ENCODE measurements at places on chromosomes 6 and 20.

- DNase-seq, result no peak
Measured at GRCh38 chr6:8657522-8657921, 222.2 kb upstream of the SLC35B3 start.

GRCh38 chr20:50713657-50714101 is 17.7 kb upstream of the PARD6B start:
- no peak for DNase-seq

DNA sequence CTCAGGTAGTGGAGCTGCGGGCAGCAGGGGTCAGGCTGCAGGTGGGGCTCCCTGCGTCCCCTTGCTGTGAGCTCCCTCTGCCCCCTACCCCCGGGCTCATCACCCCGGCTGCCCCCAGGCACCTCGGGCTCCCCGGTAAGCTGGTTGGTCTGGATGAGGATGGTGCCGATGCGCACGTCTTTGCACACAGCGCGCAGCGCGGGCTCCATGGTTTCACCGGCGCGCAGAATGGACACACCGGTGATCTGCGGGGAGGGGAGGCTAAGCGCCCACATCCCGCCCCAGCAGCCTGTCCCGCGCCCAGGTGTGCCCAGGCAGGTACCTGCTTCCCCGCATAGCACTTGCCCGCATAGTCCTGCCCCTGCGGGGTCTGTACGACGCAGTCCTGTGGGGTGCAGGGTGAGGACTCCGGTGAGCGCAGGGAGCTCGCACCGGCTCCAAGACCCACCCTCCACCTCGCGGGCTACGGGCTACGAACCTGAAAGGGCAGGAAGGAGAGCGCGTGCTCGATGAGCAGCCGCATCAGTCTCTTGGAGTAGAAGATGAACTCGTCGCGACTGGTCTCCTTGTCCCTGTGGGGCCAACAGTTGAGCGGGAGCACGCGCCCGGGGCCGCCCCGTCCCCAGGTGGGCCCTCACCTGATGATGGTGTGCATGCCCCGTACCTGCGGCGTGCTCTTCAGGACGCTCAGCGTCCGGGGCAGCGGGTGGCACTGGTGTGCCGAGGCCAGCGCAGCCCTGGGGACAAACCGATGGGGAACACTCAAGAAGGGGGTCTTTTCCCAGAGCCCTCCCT is 15.5 kb downstream of the UCKL1 start:
- DNase-seq, result no peak

DNA sequence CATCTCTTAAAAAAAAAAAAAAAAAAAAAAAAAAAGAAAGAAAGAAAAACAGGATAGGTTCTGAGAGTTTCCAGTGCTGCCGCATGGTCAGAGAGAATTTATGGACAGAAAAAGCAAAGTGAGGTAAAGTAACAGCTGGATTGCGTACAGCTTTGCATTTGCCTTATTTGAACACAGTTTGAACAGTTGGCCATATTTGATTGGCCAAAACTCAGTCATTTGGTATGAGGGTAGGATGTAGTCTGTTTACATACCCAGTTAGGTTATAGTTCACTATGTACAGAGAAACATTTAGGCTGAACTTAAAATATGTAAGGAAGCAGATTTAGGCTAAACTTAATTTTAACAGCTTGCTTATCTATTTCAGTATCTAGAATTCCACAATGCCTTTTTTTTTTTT is 17.5 kb upstream of the L3MBTL1 start:
- no peak for DNase-seq

DNA sequence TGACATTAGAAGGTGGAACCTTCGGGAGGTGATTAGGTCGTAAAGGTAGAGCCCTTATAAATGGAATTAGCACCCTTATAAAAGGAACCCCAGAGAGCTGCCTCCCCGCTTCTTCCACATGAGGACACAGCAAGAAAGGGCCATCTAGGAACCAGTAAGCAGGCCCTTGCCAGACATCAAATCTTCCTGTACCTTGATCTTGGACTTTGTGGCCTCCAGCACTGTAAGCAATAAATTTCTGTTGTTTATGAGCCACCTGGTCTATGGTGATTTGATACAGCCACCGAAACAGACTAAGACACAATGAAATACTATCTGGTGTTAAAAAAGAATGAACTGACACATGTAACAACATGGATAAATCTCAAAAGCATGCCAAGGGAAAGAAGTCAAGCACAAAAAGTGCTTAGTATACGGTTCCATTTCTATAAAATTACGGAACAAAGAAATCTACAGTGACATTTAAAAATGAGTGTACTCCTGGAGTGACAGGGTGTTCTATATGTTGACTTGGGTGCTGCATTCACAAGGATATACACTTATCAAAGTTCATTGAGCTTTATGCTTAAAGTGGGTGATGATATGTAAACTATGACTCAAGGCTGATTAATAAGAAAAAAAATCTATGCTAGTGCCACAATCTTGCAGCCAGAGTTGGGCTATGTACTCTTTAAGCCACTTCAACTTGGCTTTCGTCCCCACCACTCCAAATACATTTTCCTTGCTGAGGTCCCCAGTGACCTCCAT is 18.4 kb downstream of the SERPINB1 start:
- DNase-seq, result no peak

DNA sequence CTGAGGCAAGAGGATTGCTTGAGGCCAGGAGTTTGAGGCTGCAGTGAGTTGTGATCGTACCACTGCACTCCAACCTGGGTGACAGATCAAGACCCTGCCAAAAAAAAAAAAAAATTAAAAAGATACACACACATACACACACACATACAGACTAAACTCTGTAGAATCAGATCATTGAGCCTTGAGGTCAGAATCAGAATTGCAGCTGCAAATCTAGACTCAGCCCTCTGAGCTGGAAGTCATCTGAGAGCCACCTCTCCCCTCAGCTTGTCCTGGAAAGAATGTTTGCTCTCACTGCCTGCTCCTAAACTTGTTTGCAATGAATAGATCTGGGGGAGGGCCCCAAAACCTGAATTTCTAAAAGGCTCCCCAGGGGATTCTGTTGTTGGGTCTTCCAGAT is 41.4 kb upstream of the ANGPT4 start:
- no peak for DNase-seq

- DNase-seq, result no peak
Measured at GRCh38 chr6:156741287-156742073, 35.7 kb upstream of the ARID1B start.

- no peak for DNase-seq
Measured at GRCh38 chr6:162140251-162140852, 587.2 kb downstream of the PRKN start.

DNA sequence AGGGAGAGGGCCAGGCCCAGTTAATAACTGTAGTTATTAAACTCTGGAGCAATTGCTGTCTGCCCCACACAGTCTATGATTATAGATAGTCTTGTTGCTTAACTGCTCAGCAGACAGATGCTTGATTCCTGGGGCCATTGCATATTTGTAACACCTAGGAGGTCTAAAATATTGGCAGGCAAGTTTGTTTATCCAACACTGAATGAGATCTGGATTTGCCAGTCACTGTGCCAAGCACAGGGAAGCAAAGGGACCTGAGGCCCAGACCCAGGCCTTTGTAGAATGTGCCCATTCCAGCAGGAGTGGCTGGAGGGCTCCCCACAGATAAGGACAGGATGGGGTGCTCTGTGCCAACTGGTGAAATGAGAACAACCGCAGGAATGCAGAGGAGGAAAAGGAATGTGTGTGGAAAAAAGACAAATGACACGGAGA is 17.6 kb upstream of the ENTPD6 start:
- DNase-seq, result no peak

GRCh38 chr20:49964964-49965780 is 17.6 kb upstream of the SNAI1 start:
- DNase-seq, result no peak

DNA sequence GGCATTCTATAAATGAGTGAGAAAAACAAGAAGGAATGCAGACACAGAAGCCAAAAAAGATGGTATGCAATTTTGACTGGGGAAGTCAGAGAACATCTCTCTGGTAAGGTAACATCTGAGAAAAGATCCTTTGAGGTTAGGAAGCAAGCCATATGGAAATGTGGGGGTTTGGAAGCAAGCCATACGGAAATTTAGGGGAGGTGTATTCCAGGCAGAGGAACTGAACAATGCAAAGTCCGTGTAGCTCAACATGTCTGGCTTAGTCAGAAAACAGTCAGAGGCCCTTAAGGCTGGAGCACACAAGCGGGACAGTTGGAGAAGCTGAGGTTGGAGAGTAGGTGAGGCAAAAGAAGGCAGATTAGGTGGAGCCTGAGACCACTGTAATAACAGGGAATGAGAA is 35.3 kb downstream of the RALGAPA2 start:
- DNase-seq, result no peak

- no peak for DNase-seq
Measured at GRCh38 chr6:43979525-43979924, 147.7 kb downstream of the MRPL14 start.

GRCh38 chr20:57682184-57683101 is 27.4 kb downstream of the PMEPA1 start:
- no peak for DNase-seq

- DNase-seq, result no peak
Measured at GRCh38 chr6:49527320-49527719, 23.1 kb upstream of the C6orf141 start.

GRCh38 chr6:141259807-141260206 is 872.9 kb upstream of the GJE1 start:
- DNase-seq, result no peak

- DNase-seq, result no peak
Measured at GRCh38 chr20:11891077-11891775, 26.5 kb upstream of the BTBD3 start.

- no peak for DNase-seq
Measured at GRCh38 chr6:6674872-6675271, 86.4 kb downstream of the LY86 start.

DNA sequence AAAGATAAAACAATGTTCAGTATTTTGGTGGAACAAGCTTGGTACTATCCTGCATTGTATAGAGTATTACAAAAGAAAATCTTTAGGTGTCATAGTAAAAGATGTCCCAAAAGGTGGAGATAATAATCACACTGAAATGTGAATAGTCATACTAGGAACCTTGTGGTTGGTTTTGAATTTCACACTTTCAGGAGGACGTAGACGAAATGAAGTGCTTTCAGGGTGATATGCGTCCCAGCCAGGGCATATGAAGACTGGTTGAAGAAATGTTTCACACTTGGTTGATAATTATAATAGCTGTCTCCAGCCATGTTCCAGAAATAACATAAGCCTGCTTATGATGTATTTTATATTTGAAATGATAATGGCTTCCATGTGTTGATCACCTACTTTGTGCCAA is 60.4 kb downstream of the SCAND1 start:
- no peak for DNase-seq

DNA sequence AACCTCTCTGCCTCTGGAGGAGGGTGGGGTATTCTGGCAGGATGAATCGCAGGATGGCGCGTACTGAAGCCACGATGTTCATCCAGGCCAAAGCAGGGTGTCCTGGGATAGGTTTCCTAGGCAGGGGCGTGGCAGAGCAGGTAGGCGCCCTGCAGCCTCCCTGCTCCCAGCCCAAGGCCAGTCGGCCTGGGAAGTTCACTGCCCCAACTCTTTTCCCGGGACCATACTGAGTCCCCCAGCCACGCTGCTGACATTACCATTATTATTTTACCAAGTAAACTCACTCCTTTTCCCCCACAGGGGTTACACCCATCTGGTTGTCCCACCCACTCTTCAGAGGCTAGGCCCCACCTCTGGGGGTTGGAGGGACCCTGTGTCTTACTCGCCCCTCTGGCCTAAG is 21.8 kb downstream of the SDCBP2 start:
- DNase-seq, result no peak

DNA sequence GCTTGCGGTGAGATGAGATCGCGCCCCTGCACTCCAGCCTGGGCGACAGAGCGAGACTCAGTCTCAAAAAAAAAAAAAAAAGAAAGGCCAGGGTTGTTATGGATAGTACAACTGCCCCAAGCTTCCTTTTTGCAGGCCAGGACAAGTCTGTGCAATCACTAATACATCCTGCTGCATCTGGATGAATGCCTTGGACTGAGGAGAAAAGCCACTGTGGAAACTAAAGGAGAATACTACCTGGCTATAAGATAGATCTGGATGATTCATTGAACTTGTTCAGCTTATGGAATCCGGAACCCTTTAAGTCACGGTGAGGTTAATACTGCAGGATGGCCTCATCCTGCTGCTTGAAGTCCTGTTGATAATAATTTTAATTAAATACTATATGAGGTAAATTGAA is 278.2 kb downstream of the TFAP2A start:
- DNase-seq, result no peak

DNA sequence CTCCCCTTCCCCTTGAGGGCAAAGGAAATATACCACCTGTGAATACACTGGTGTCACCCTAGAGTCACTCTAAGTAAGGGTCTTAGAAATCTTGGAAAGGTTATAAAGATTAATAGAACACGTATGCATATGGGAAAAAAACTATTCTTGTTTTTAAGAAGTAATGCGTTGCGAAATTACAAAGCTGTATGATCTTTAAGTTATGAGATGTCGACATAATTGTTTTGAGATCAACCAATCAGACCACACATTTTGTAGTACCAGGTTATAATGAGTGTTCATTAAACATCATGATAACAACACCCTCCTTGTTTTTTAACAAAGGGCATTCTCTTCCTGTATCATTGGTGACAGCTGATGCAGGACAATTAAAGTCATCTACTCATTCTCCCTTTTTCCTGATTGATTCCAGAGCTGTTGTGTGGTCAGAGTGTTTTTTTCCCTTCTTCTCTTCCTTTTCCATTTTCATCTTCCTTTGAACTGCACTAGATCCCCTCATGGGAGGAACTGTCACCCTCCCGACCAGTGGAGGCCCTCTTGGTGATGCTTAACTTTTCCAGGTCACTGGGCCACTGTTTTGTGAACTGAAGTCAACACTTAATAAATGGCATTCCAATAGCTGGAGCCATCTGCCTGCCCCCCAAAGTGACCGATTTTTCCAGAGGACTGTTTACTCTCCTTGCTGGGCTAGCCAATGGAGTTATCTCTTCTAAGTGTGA is 37.0 kb downstream of the PRDM1 start:
- DNase-seq, result no peak

DNA sequence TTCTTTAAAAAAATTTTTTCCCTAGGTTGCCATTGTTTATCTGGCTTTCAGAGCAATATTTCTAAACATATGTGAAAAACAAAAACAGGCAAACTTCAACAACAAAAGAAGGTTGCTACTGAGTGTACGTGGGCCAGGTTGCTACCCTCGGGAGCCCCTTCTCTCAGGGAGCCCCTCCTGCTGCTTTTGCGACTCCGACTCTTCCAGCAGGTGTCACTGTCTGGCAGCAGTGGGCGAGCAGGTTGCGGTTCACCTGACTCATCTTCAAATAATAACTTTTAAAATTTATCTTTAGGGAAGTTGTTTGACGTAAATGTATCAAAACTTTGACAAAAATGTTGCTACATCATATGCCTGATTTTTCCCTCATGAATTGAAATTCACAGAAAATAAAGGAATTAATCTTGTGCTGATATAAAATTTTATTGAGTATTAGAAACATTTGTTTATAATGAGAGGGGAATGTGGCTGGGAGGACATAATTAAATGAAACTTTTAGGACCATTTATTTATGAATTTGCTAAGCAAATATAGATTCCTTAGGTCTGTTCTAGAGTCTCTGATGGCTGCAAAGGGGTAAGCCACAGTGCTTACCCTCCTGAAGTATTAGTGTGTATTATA is 138.8 kb downstream of the HIVEP1 start:
- no peak for DNase-seq
